Left cardiac atrium (tissue), 4 donors: ENCODE measurements at places on chromosomes 13 and 19. TPM values are rescaled to one million over a fixed set of nuclear protein-coding genes. Genes with fewer than 3 reads are reported as not detected.

CYP4F22 gene
- total RNA-seq, result not detected

VAV1 gene
- total RNA-seq, result 3.9 TPM

DBP gene
- 2.0 TPM for total RNA-seq

DLL3 gene
- not detected for total RNA-seq
